ENCODE measurements at places on chromosomes 2 and 18.
A peak's percentile ranks its signal among the peaks of the same experiment; 100 is the strongest.

DNA sequence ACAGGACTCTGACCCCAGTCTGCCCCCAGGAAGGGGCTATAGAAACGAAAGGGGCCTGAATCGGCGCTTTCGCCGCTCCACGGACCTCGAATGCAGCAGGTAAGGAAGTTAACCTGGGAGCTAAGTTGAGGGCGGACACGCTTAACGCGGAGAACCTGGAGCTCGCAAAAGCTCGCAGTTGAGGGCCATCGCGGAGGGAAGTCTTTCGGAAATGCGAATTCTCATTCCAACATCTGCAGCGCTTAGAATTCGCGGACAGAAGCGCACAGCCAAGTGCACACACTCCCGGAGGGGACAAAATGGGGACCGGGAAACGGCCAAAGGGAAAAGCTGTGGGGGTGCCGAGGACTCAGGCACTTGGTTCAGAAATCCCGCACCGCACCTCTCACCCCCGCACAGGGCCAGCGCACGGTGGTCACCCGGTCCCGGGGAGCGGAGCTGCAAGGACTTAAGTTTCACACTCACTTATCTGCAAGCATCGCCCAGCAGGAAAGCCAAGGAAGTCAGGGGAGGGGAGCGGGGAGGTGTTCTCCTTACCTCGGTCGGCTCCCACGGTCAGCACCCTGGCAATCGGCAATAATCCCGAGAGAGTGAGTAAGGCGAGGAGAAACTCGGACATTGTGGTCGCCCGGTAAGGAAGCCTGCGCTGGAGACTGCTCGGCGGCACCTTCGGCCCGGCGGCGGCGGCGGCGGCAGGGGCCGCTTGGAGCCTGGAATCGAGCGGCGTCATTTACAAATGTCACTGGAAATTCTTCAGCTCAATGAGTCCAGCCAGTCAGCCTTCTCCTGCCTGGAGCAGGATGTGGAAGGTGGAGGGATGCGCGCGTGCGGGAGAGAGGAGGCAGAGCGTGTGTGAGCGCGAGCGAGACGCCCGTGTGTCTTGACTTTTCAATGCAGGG lies 456 bp downstream of the LRP1B start:
- DNase-seq = peak; percentile 32

GRCh38 chr2:29207352-29208148 lies 92.3 kb downstream of the CLIP4 start:
- DNase-seq = no peak

DNA sequence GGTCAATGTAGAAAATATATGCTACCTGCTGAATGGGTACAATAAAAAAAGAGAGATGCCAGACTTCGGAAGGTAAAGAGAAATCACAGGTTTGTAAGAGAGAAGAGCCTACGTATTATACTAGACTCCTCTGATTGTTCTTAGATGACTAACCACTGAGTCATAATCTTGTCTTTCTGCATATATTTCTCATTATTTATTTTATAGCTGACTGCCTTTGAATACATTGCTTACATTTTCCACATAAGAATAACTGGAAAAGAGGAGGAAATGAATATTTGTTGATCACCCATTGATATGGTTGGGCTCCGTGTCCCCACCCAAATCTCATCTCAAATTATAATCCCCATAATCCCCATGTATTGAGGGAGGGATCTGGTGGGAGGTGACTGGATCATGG lies 90.3 kb upstream of the RAB27B start:
- DNase-seq = no peak

DNA sequence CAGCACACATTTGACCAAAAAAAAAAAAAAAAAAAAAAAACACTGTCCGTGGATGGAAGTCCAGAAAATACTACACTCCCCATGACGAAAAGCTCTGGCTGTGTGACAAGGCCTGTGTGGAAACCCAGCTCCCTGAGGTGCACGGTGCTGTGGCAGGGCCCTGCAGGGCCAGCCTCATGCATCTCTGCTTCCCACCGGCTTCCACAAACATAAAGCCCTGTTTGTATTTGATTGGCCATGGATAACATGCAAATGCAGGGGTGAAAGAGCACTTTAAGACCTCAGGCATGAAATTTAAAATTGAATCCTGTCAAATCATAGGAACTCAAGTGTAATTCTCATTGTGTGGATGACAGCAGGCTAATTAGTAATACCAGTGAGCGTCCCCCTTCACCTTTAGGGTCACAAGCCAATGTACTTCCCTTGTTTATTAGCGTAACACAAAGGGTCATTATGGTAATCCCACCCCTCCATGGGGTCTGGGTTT lies 757.2 kb downstream of the GALR1 start:
- no peak for DNase-seq

GRCh38 chr18:58649966-58650816 lies 21.1 kb upstream of the MALT1 start:
- peak; percentile 53 for DNase-seq

GRCh38 chr2:113679457-113679856 lies 52.4 kb downstream of the RABL2A start:
- no peak for DNase-seq
